ENCODE measurements at places on chromosomes 13 and 19.

DNA sequence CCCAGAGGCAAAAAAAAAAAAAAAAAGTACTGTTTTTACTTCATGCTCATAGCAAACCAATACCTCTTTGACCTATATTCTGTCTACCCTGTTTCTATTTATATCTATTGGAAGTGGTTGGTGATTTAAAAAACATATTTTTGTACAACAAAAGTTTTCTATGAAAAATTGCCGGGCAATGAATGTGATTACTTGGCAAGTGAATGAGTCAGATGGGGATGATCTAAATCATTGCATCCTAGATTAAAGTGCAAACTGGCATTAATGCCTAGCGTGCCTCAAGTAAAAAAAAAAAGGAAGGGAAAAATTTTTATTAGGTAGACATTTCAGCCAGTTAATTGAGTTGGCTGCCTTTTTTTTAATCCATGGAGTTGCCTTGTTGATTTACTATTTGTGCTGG lies 500.6 kb downstream of the KCTD12 start:
- DNase-seq, result no peak

DNA sequence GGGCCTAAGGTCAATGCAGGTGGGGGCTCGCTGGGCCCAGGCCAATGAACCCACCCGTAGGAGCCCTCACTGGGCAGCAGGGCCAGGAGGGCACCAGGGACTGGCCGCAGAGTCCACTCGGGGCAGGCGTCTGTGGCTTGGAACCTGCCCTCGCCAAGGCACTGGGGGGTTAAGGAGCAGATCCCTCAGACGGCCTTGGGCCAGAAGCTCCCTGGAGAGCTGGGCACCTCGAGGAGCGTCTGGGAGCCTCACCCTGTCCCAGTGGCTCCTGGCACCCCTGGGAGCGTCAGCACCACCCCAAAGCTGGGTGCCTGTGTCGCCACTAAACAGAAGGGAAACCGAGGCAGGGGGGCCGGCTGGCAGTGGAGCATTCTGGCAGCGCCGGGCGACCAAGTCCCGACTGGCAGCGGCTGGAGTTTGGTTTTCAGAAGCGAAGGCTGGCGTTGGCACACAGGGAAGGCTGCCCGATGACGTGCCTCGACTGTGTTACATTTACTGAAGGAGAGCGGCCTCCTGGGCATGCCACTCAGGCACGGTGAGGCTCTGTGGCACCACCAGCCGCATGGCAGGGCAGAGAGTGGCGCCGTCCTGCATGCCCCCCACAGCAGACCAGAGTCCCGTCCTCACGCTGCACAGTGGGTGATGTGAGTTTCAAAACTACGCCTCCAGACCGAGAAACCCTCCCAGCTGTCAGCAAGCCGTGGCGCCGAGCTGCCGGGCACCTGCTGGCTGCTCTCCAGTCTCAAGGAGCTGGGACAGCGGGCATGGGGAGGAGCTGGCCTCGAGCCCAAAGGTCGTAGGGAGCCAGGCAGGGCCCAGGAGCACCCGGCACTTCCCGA lies 9.2 kb upstream of the MEX3D start:
- DNase-seq, result no peak

- no peak for DNase-seq
Observed at GRCh38 chr13:80571346-80572307, 230.7 kb upstream of the SPRY2 start.

- no peak for DNase-seq
Observed at GRCh38 chr13:106568299-106569003, 514 bp upstream of the ARGLU1 start.

GRCh38 chr13:52712385-52712784 lies 27.2 kb downstream of the CNMD start:
- DNase-seq, result no peak

GRCh38 chr19:45515081-45515624 lies 7.9 kb downstream of the VASP start:
- DNase-seq, result no peak

DNA sequence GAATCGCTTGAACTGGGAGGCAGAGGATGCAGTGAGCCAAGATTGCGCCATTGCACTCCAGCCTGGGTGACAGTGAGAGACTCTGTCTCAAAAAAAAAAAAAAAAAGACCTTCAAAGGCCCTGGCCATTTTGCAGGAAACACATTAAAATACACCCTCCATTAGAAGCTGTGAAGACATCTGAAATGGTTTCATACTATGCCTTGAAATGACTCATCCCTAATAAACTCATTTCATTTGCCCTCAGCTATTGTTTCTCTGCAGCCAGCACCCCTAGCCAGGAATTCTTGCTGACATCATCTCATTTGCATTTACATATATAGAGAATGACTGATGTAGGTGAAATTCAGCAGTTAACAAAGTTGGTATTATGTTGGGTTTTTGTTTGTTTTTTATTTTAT lies 8.7 kb downstream of the EML2 start:
- peak; percentile 84 for DNase-seq

GRCh38 chr13:47133011-47133445 lies 236.2 kb upstream of the HTR2A start:
- DNase-seq, result no peak

DNA sequence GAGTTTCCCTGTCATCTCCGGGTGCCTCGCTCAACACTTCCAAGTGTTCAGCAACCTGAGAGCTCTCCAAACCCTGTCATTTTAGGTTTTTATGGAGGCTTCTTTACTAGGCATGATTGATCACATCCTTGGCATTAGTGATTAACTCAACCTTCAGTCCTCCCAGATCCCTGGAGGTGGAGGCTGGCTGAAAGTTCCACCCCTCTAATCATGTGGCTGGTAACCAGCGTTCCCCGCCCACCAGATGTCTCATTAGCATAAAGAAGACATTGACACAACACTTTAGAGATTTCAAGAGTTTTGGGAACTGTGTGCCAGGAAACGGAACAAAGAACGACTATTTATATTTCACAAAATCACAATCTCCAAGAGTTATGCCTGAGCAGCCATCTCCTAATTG lies 71.1 kb upstream of the RGCC start:
- no peak for DNase-seq

DNA sequence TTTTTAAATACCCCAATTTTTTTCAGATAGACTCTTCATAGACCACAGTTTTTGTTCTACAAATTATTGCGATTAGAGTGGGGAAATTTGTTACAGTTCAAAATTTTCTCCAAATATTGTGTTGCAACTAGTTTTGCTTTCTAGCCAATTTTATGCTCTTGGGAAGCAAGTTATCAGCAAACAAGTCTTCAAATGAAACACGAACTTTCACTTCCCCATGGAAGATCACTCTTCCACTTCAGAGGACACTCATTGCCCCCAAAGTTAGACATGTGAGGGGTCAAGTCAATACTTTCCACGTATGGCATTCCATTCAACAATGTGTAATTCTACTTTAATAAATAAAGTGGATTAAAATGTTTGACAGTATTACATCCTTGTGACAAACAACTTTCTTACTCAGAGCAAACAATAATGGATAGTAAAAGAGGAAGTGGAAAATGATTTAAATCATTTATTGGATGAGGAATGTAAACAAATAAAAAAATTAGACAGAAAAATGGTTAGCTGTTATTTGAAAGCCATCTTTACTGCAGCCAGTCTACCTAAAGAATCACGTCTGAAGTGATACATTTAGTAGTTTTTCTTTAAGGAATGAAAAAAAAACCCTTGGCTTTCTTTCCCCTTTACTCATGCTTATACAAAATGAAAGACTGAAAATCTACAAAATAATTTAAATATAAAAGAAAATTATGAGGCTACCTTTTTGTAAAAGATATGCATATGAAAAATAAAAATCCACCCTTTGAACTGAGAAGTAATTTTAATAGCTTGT lies 41.2 kb upstream of the TNFSF11 start:
- no peak for DNase-seq

DNA sequence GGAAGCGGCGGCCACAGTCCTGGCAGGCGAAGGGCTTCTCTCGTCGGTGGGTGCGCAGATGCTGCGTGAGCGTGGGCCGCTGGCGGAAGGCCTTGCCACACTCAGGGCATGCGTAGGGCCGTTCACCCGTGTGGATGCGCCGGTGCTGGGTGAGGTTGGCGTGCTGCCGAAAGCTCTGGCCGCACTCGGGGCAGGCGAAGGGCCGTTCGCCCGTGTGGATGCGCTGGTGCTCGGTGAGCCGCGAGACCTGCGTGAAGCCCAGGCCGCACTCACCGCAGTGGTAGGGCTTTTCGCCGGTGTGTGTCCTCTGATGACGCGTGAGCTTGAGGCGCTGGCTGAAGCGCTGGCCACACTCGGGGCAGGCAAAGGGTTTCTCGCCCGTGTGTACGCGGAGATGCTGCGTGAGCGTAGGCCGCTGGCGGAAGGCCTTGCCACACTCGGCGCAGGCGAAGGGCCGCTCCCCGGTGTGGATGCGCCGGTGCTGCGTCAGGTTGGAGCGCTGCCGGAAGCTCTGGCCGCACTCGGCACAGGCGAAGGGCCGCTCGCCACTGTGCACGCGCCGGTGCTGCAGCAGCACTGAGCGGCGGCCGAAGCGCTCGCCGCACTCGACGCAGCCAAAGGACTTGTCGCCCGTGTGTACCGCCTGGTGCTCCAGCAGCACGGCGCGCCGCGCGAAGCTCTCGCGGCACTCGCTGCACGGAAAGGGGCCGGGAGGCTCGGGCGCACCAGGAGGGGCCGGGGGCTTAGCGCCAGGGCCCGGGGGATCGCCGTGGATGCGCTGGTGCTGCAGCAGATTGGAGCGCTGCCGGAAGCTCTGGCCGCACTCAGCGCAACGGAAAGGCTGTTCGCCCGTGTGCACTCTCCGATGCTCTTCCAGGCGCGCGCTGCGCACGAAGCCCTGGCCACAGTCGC lies 4.0 kb upstream of the UBE2M start:
- DNase-seq, result peak; percentile 55

DNA sequence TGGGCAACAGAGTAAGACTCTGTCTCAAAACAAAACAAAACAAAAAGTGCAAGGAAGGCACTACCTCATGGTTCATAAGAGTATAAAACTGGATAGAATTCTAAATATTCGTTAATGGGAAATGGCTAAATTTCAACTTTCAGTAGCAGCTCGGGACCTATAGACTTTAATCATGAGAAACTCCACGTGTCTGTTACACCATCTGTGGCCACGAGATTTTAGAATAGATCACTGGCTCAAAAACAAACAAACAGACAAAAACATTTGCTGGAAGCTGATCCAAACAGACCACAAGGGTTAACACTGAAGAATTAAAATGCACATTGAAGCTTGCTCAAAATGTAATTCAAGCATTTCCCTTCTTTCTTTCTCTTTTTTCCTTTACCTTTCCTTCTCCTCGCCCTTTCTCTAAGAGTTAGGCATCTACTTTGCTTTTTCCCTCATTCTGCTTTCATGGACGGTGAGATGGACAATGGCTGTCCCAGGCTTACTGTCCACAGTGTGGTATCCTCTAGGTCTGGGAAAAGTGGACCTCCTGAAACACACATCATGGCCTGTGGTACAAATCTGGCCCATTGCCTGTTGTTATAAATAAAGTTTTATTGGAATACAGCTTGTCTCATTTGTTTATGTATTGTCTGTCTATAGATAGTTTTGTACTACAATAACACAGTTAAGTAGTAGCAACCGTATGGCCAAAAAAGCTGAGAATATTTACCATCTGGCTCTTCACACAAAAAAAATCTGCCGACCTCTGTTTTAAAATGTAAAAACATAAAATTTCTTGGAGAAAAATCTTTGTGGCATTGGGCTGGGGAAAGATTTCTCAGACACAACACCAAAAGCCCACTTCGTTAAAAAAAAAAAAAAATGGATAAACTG lies 10.3 kb downstream of the ELAVL1 start:
- no peak for DNase-seq

- DNase-seq, result peak; percentile 93
Observed at GRCh38 chr19:18995804-18996241, 37.5 kb downstream of the SUGP2 start.

GRCh38 chr19:43584484-43584883 lies 8.9 kb downstream of the PINLYP start:
- DNase-seq, result no peak

DNA sequence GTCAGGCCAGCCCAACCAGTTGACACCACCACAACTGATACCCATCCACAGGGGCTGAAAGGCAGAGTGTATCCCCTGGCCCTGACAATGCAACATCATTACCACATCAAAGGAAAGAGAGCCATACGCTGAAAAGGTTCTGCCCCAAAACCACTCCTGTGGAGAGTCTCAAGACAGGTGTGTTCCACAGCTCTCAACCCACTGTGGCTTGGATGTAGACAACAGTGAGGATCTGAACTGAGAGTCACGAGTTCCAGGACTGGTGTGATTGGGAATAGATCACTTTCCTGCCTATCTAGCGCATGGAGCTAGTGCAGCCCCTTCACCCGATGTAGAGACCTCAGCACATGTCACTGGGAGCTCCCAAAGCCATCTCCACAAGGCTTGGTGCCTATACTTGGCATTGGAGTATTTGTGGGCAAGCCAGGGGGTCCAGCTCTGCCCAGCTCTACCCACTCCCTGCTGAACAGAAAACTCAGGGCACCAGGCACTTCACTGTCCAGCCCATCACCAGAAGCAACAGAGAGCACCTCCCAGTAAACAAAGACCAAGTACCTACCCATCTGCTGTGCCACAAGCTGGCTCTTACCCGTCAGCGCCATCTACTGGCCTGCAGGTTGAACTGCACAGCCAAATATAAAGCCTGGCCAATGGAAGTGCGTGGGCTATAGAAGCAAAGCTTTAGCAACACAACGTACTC lies 579.5 kb downstream of the UQCRFS1 start:
- peak; percentile 44 for DNase-seq

DNA sequence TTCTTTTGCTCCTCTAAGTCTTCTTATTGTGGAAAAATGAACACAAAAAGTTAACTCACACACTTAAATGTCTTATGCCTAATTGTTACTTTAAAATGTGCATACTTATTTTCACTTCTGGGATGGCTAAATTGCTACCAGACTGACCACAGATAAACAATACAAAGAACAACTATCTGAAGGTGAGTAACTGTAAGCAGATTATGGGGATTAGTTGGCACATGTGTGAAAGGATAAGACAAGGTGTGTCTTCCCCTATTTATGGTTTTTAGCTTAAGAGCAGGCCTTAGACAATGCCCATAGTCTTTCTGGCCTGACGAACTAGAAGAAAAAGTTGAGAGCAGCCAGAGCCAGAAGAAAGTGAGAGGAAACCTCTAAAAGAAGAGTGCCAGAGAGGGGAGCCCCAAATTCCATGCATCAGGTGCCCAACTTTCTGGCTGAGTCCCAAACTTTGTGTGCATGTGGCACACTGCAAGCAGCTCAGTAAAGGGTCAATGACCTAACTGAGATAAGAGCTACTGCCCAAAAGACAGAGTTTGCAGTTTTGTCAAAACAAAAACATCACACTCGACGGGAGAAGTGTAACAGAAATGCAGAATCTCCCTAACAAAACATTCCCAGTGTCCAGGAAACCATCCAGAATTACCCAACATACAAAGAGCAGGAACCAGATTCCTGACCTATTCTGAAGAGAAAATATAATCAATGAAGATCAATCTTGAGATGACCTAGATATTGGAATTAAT lies 375.4 kb downstream of the KCNRG start:
- no peak for DNase-seq

GRCh38 chr13:57716295-57716694 lies 84.8 kb downstream of the PCDH17 start:
- peak; percentile 48 for DNase-seq

GRCh38 chr19:34733266-34733745 lies 737 bp upstream of the ZNF181 start:
- DNase-seq, result peak; percentile 78

GRCh38 chr13:40961826-40962225 lies 57.3 kb downstream of the ELF1 start:
- DNase-seq, result no peak

Measured in cardiac muscle cell (in vitro differentiated cells and primary cell).